Activated naive CD8-positive, alpha-beta T cell treated with anti-CD3 and anti-CD28 coated beads, Interleukin-2, amount 50 U/mL, for 16 hours (primary cell): ENCODE measurements at places on chromosomes 1 and 21.

DNA sequence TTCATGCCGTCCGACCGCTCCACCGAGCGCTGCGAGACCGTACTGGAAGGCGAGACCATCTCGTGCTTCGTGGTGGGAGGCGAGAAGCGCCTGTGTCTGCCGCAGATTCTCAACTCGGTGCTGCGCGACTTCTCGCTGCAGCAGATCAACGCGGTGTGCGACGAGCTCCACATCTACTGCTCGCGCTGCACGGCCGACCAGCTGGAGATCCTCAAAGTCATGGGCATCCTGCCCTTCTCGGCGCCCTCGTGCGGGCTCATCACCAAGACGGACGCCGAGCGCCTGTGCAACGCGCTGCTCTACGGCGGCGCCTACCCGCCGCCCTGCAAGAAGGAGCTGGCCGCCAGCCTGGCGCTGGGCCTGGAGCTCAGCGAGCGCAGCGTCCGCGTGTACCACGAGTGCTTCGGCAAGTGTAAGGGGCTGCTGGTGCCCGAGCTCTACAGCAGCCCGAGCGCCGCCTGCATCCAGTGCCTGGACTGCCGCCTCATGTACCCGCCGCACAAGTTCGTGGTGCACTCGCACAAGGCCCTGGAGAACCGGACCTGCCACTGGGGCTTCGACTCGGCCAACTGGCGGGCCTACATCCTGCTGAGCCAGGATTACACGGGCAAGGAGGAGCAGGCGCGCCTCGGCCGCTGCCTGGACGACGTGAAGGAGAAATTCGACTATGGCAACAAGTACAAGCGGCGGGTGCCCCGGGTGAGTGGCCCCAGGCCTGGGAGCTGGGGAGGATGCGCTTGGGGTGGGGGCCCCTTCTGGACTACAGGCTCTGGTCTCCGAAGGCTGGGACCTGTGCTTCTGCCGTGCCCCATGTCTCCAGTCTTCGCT, 1.1 kb downstream of the SKI start:
- DNase-seq, result no peak

GRCh38 chr1:246837418-246838117, 94.2 kb downstream of the AHCTF1 start:
- no peak for DNase-seq

- DNase-seq, result no peak
Measured at GRCh38 chr1:94532077-94532476, 9.5 kb downstream of the F3 start.

DNA sequence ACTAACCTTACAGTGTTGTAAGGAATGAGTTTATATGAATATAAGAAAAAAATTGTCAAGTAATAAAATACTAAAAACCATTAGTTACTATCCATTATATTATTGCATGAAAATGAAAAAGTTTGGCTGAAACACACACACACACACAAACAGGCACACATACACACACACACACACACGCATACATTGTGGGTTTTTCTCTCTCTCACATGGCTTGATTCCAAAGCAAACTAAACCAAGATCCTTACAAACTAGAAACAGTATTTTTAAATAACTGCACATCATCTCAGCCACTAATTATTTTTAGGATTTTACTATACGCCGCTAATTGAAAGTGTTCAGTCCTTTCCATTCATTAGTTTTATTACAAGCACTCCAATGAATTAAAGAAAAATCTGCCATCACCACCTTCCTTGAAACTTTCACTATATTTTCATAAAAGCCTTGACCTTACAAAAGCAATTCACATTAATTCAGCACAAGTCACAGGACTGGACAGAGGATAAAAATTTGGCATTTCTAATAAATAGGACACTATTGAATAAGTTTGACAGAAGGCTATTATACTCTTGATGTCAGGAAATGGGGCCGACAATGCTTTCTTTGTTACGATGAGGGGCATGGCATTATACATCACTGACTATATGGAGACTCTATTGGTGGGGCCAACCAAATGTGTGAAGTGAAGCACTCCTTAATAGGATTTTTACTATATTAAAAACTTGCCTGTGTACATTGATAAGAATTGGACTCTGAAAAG, 187.0 kb upstream of the ESRRG start:
- DNase-seq, result no peak

DNA sequence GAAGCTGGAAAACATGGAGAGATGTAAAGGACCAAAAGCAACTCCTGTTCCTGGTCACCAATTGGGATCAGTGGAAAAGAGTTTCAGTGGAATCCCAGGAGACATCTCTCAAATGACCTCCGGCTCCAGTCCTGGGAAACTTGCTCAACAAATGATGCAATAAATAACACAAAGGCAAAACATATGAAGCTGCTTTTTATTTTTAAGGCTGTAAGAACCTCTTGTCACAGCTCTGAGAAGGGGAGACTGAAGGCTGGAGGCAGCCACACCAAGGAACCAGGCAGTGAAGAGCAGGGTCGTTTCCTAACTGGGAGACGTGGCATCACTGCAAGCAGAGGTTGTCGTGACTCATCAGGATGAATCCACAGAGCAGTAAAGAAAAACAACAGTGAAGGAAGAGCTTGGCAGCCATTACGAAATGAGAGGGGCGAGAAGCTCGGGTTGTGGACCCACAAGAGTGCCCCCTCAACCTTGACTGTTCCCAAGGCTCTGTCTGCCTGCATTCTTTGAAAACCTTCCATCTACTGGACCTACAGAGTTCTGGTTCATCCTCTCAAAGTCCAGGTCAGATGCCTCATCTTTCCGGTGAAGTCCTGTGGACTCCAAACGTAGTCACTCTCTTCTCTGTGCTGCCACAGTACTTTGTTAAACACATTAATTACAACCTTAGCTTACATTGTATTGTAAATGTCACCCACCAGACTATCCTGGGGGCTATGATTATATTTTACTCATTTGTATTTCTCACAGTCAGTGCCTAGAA, 32.1 kb downstream of the JAK1 start:
- DNase-seq, result no peak

DNA sequence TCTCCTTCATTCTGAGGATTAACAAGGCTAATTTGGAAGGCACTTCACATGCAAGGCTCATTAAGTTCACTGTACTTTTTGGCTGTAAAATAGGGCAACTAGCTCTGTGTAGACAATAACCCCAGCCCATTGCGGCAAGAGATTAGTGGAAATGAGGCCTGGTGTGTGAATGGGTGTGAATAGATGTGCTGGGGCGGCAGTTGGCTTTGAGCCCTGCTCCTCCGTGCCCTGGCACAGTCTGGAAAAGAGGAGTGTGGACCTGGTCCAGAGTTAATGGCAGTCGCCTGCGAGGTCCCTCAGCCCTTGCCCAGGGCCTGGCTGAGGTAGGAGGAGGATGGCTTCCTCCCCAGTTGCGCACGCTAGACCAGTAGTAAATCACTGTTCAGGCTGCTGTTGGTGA, 4.8 kb downstream of the KISS1 start:
- DNase-seq, result no peak

- DNase-seq, result no peak
Measured at GRCh38 chr21:41141031-41141457, 26.9 kb upstream of the BACE2 start.

GRCh38 chr1:20602851-20603450, 14.1 kb downstream of the CDA start:
- no peak for DNase-seq

DNA sequence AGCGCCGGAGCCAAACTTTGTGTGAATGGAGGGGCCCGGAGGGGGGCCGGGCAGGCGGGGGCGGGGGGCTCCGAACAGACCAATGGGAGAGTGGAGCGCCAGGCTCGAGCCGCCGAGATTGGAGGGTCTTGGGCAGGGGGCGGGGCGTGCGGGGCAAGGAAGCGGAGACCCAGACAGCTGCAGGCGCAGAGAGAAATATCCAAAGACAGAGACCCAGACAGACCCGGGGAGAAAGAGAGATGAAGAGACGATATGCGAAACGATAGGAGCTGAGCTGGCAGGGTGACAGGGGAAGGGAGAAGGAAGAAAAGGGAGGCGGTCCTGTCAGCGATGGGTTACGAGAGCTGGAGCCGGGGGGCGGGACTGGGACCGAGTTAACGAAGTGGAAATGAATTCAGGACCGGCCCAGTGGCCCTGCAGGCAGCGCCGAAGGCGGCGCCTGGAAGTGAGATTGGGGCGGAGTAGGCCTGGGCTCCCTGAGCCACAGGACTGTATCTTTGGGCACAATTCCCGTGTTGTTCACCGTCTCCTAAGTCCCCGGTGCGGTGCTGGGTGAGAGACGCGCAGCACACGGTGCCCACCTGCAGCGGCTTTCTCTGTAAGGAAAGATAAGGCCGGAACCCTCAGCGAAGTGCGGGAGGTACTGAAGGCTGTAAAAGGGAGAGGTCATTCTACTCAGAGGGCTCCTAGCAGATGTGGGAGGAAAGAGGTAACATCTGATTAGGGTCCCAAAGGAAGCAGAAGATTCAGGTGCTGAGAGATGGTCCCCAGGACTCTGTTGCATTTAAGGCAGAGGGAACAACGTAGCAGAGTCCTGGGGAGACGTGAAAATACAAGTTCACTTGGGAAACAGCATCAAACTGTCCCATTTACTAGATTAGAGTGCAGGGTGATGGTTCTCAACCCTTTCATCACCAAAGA, 543 bp upstream of the KCNJ10 start:
- DNase-seq, result peak; percentile 71

DNA sequence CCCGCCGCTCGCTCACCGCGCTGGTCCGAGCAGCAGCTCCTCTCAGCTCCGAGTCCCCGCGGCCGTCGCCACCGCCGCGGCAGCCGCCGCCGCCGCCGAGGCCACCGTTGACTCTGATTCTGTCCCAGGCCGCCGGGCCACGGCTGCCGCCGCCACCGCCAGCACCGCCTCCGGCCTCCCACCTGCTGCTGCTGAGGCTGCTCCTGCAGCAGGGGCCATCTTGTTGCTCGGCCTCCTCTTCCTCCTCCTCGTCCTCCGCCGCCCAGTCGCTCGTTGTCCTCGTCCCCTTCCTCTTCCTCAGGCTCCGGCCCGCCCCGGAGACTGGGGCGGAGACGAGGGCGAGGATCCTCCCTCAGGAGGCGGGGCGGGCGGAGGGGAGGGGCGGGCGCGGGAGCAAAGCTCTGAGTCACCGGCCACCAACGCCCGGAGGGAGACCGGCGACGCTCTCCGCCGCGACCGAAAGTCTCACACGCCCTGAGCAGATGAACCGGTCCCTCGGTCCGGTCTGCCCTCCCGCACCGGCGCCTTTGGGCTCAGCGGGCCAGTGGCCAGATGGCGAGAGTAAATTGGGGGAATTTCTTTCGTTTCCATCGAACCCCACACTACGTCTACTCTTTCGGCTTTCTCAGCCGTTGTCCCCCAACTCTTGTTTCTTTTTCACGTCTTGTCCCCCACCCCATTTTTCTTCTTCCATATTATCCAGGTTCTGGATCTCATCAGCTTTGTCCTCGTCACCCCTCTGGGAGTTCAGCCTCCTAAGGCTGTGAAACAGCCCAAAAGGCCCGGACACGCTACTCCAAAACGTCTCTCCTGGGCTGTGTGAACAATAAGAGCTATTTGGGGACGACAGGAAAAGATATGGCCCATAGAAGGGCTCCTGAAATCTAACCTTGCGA, at the start of gene RC3H1:
RC3H1 (minus strand) TSS at position 278 of the 896 bp plus-strand sequence. CDS start 29,372 bp downstream, outside the sequence.
- DNase-seq, result peak; percentile 71

GRCh38 chr1:99749504-99750347, 16.7 kb downstream of the FRRS1 start:
- DNase-seq, result no peak

GRCh38 chr1:193418745-193419058, 232.3 kb upstream of the B3GALT2 start:
- DNase-seq, result no peak

- no peak for DNase-seq
Measured at GRCh38 chr1:21573475-21573874, 64.3 kb downstream of the ALPL start.

GRCh38 chr1:186813420-186813819, 15.3 kb upstream of the PLA2G4A start:
- DNase-seq, result no peak

DNA sequence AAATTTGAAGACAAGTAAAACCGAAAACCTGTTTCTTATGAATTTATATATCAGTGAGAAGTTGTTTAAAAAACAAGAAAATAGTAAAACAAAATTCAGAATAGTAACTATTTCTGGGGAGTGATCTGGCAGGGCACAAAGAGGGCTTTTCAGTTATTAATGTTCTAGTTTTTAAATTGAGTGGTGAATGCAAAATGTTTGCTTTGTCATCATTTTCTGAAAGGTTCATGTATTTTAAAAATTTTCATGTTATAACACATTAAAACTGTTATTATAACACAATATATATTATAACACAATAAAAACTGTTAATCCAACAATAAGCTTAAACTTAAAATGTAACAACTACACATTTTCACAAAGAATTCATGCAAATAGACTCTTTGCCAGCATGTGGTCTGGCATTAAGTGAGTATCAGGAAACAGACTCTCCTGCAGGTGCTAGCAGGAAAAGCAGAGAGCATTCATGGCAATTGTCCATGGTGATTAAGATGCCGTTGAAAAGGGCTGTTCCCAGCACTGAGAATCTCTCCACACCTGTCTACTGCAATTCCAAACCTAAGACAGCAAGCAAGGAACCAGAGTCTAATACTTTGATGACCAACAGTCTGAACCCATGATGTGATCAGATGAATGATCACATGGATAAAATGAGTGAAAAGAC, 204.9 kb downstream of the TBX15 start:
- DNase-seq, result no peak

DNA sequence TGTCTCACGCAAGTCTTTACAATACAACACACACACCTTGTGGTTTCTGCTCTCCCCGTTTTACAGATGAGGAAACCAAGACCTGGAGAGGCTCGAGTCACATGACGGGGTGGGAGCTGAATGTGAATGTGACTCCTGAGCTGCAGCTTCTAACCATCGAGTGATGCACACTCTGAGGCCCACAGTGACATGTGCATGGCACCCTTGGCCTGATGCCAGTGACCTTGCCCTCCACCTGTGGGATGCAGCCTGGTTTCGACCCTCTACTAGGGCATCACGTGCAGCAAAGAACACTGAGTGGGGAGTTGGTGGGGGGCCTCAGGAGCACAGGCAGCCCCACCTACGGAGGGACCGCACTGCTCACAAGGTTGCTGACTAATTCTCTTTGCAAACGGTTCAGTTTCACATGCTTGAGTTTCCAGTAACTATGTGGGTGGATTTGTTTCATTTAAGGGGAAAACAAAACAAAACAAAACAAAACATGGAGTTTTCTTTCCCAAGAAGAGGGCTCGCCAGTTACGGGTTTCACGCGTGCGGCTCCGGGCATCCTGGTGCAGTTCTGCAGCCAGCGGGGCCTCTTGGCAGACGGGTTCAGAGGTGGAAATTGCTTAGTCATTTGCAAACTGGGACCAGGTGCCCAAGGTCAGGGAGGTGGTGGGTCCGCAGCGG, 22.9 kb downstream of the SPSB1 start:
- DNase-seq, result no peak
